Eye (tissue), 1 donor: ENCODE measurements at places on chromosomes 16 and 17.

- DNase-seq, result peak; percentile 93
Measured at GRCh38 chr16:82043680-82044584, 8.9 kb downstream of the HSD17B2 start.

DNA sequence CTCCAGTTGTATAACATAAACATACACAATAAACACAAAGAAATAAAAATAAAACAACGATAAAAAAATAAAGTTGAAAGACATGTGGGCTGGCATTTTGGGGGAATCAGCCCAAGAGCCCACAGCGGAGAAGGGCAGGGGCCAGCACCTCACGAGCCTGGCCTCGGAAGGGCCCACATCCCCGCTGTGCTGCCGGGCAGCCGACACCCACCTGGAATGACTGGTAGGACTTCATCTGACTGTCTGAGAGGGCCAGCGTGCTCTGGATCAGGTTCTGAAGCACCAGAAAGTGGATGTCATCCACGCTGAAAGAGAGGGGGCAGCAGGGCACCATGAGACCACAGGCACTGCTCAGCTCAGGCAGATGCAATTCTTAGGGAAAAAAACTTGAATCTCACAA is 73.5 kb downstream of the GTF3C1 start:
- DNase-seq, result no peak

DNA sequence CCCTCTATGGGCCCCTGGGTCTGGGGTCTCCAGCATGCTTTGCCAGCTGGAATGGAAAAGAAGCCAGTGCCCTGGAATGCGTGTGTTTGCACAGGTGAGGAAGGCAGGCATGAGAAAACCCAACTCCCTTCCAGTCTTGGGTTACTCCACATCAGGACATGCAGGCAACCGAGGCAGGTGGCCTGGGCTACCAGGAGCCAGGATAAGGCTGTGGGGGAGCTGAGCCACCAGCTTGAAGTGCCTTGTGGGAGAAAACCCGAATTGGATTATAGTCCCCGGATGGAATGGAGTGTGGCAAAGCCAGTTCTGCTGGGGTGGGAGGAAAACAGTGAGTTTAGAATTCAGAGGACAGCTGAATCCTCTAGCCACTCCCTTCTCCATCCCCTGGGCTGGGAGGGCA is 7.2 kb downstream of the SRCIN1 start:
- DNase-seq, result peak; percentile 90

GRCh38 chr16:495127-495748 is 32.3 kb upstream of the CAPN15 start:
- DNase-seq, result peak; percentile 50

- no peak for DNase-seq
Measured at GRCh38 chr17:75307957-75308731, 18.9 kb upstream of the SLC25A19 start.

- DNase-seq, result peak; percentile 16
Measured at GRCh38 chr16:57061084-57061905, 31.1 kb upstream of the CPNE2 start.

DNA sequence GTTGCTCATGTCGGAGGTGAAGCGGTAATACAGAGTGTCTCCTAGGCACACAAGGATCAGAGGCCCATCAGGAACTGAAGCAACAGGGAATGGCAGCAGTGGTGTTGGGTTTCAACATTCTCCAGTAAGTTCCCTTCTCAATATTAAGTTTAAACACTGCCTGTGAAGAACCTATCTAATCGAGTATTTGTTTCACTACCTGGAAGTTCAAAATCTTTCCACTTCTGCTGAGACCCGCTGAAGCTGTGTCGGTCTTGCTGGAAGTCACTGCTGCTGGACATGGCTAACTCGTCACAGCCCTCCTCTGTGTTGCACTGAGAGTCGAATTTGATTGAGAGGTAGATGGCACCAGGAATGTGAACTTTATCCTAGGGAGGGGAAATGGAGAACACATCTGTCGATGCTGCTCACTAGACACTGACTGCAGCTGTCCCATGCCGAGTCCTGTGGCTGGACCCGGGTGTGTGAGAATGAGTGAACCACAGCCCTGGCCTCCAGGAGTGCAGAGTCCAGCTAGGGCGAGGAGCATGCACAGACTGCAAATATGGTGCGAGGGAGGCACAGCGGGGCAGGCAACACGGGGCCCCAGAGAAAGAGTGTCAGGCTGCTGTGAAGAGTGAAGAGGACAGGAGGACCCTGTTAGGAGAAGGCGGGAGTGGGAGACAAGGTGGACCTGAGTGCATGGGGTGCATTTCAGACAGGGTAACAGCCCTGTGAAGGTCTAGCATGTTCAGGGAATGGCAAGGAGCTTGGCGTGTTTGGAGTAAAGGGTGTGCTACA is 50.1 kb upstream of the ATP2A3 start:
- DNase-seq, result no peak

- DNase-seq, result no peak
Measured at GRCh38 chr16:68664297-68664696, 19.2 kb downstream of the CDH3 start.

DNA sequence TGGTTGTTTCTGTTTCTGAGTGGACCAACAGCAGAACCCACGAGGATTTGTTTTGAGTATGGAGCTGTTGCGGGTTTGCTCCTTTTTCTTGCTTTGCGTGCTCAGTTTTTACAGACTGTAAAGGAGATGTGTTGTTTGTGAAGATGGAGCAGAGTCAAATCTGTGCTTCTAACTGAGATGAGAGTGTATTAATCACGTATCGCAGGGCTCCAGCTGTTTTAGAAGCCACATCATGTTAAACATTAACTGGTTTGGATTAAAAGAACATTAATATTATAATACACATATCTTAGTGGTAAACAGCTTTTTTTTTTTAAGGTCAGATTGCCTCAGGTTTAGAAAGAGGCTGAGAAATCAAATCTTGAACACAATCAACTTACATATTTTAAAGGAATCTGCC is 69.4 kb downstream of the YPEL2 start:
- DNase-seq, result no peak

DNA sequence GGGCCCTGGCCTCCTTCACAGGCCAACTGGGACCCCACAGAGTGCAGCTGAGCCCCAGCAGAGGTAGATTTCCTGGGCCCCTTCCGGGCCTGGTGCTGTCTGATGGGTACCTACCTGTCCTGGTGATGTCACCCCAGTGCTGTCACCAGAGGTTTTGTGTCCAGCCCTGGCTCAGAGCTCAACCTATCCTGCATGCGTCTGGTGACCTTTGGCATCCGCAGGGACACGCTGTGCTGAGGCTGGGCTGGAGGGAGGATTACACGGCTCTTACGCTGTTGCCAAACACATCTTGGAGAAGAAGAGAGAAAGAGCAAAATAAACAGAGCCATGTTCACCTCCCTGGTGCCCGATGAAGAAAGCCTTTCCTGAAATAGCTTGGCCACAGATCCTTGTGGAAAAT is 70.6 kb upstream of the MED9 start:
- DNase-seq, result no peak

- no peak for DNase-seq
Measured at GRCh38 chr17:29295420-29295819, 1.5 kb upstream of the NUFIP2 start.

DNA sequence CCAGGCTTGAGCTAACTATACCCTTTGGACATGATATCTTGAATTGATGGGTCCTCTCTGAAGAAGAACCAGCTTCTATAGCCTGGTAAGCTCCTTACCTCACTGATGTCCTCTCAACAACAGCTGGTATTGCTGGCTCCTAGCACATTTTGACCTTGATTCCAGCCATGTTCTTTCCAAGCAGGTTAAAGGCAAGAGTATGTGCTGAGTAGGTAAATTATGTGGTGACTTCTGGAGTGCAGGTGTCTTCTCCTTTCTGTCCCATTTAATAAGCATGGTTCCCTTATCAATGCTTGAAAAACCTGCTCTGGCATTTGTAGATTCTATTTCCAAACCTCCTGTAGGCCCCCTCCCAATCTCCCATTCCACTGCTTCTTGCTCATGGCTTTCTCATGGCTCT is 300.1 kb downstream of the UTP18 start:
- DNase-seq, result no peak

DNA sequence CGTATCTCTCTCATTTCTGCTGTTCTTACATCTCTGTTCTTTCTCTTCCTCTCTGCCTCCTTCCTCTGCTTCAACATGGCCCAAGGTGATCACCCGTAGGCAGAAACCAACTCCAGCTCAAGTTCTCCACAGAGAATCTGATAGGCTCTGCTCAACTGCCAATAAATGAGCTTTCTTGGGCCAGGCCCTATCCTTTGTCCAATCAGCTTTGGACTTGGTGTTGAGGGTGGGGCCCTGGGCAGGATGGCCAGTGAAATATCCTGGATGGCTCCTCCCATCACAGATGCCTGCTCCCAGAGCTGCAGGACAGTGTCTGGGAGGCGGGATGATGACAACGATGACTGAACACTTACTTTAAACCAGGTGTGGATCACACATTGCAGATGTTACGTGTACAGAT is 17.4 kb upstream of the BRD7 start:
- no peak for DNase-seq

GRCh38 chr16:35305476-35305875 is 1846.1 kb downstream of the TP53TG3F start:
- DNase-seq, result no peak

DNA sequence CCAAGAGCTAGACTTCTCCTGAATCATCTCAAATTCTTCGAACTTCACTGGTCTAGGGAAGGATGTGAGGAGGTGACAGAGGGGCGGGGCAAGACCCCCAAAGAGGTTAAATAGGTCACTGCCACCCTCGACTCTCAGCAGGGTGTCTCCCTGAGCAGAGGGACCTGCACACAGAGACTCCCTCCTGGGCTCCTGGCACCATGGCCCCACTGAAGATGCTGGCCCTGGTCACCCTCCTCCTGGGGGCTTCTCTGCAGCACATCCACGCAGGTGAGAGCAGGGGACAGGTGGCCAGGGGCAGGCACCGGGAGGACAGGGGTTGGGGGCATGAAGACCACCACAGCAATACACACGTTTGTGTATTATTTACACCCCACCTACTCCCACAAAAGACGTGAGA is 9.2 kb downstream of the CCL17 start:
- no peak for DNase-seq

- no peak for DNase-seq
Measured at GRCh38 chr16:75219088-75219487, 300 bp downstream of the CTRB1 start.

GRCh38 chr17:14498812-14499211 is 197.9 kb downstream of the HS3ST3B1 start:
- DNase-seq, result no peak

GRCh38 chr17:35210741-35211140 is 16.5 kb upstream of the SLC35G3 start:
- no peak for DNase-seq

DNA sequence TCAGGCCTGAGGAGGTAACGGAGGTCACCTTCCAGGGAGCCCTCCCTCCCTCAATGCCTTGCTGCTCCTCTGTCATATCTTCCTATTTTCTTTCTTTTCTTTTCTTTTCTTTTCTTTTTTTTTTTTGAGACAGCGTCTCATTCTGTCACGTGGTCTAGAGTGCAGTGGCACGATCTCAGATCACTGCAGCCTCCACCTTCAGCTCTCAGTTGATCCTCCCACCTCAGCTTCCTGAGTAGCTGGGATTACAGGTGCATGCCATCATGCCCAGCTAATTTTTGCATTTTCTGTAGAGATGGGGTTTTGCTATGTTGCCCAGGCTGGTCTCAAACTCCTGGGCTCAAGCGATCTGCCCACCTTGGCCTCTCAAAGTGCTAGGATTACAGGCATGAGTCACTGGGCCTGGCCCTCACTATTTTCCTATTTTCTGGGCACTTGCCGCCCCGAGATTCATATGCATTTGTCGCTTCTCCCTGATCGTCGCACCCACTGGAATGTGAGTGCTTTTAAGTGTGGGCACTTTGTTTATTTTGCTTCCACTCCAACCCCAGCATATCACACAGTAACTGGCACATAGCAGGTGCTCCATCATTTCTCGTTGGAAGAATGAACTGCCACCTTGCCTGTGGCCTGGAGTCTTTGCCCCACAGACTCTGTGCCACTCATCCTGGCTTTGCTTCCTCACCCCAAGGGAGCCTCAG is 31.7 kb downstream of the CPNE2 start:
- DNase-seq, result no peak

DNA sequence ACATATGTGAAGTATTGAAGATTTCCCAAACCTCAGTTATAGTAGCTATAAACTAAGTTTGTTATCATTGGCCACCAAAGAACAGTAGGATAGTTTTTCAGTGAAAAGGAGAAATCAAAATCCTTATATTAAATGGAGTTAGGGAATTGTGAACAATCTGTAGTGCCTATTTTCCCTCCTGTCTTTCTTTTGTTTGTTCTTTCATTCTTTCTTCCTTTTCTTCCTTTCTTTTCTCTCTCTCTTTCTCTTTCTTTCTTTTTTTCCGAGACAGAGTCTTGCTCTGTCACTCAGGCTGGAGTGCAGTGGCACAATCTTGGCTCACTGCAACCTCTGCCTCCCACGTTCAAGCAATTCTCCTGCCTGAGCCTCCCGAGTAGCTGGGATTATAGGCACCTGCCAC is 48.8 kb downstream of the SSH2 start:
- no peak for DNase-seq

DNA sequence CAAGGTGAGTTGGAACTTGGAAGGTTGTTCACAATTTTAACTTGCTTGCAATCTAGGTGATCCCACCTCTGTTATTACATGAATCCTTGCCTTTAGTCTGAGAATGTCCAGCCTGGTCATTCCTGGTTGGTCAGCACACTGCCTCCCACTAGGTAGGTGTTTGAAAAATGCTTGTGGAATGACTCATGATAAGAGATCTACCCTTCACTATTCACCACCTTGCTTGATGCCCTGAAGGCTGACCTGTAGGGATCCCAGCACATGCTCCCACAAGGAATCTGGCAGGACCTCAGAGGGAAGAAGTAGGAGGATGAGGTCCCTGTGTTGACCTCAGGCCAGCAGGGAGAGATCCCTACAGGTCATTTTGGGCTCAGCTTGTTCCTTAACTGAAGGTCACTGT is 30.2 kb upstream of the ABCA3 start:
- no peak for DNase-seq

DNA sequence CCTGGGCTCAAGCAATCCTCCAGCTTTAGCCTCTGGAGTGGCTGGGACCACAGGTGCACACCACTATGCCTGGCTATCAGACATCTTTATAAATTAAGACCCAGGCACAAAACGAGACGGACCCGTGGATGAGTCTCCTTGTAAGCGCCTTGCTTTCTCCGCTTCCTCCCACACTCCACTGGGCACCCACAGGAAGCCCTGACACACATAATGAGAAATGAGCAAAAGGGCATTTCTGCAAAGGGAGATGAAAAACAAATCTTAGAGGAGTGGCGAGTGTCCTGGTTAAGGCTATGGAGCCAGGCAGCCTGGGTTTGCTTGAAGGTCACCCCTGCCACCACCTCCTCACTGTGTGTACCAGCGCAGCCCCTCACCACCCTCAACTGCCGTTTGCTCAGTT is 56.3 kb downstream of the XYLT1 start:
- no peak for DNase-seq
